ENCODE measurements at places on chromosomes 12 and 14. TPM values are rescaled to one million over a fixed set of nuclear protein-coding genes. Genes with fewer than 3 reads are reported as not detected.

PPFIA2 gene
- total RNA-seq, result not detected

SAMD4A gene
- 1.9 TPM for total RNA-seq

GRCh38 chr14:104724407-104724980 is 465 bp downstream of the ADSS1 start:
- no peak for DNase-seq

- no peak for DNase-seq
These were observed 8.7 kb downstream of the KRT75 start for GRCh38 chr12:52425466-52425865.

DNA sequence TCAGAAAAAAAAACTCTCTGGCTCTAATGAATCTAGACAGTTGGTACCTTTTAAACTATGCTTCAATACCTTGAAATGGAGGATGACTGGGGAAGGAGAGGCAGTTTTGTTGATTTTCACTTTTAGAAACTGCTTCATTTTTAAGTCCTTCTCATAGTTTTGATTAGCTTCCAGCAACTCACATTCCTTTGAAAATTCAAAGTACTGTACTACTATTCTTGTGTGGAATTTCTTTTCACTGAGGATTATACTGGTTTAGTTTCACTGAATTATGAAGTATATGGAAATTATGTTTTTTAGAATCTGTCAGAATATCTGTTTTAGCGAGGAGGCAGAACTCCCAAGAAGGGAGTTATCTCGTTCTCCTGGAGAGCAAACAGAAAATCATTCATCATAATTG is 116.3 kb downstream of the TGFB3 start:
- no peak for DNase-seq

GRCh38 chr14:102063109-102063807 is 23.6 kb downstream of the HSP90AA1 start:
- peak; percentile 54 for DNase-seq

GRCh38 chr12:3187846-3188770 is 110.9 kb downstream of the TSPAN9 start:
- DNase-seq, result no peak

Data from CD4-positive, alpha-beta T cell (primary cell).